ENCODE measurements at places on chromosomes 7 and 10.

GRCh38 chr10:95739056-95739455 lies 16.9 kb upstream of the ENTPD1 start:
- DNase-seq, result no peak

- DNase-seq, result no peak
These were observed 142.1 kb downstream of the SLC25A13 start for GRCh38 chr7:96179837-96180236.

GRCh38 chr10:78383378-78384048 lies 349.9 kb downstream of the RPS24 start:
- DNase-seq, result no peak

DNA sequence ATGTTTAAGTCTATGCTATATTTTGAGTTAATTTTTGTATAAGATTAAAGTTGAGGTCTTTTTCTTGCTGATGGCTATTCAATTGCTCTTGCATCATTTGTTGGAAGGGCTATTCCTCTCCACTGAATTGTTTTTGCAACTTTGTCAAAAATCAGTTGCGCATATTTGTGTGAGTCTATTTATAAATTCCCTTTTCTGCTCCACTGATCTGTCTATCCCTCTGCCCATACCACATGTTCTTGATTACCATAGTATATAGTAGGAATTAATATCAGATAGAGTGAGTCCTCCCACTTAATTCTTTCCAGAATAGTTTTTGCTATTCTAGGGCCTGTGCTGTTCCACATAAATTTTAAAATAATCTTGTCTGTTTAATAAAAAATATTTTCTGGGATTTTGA lies 152.4 kb upstream of the ADCY1 start:
- DNase-seq, result no peak

Measured in SW 1271 (cell line).